CD4-positive, alpha-beta T cell (primary cell): ENCODE measurements at places on chromosomes 2 and 18. TPM values are rescaled to one million over a fixed set of nuclear protein-coding genes. Genes with fewer than 3 reads are reported as not detected.

The TSN gene
- 50.9 TPM for total RNA-seq

GRCh38 chr2:109410039-109410815 is 203.5 kb downstream of the SEPTIN10 start:
- no peaks in the 10 kb centered on the region for H3K27me3 ChIP-seq
- no peaks in the 10 kb centered on the region for H3K4me1 ChIP-seq
- no peak overlapping the region for H3K27ac ChIP-seq

The TM4SF20 gene
- total RNA-seq, result not detected

The LRATD1 gene
- total RNA-seq, result not detected

- H3K27me3 ChIP-seq, result no peaks in the 10 kb centered on the region
- no peaks in the 10 kb centered on the region for H3K36me3 ChIP-seq
- H3K27ac ChIP-seq, result no peak overlapping the region
- no peak overlapping the region for H3K4me3 ChIP-seq
- H3K4me1 ChIP-seq, result no peaks in the 10 kb centered on the region
- no peak for DNase-seq
Measured at GRCh38 chr2:65501074-65501473, 68.7 kb upstream of the SPRED2 start.

- no peak overlapping the region for H3K27ac ChIP-seq
- H3K4me3 ChIP-seq, result no peak overlapping the region
- no peak for DNase-seq
- H3K36me3 ChIP-seq, result no peaks in the 10 kb centered on the region
Measured at GRCh38 chr18:29741461-29741860, 1301.1 kb downstream of the DSC3 start.

The CCBE1 gene
- not detected for total RNA-seq

- peak; percentile 5 for DNase-seq
- H3K4me1 ChIP-seq, result peaks cover 11% of the 10 kb centered on the region
- no peaks in the 10 kb centered on the region for H3K27me3 ChIP-seq
- no peak overlapping the region for H3K4me3 ChIP-seq
- peaks cover 18% of the 10 kb centered on the region for H3K36me3 ChIP-seq
Measured at GRCh38 chr2:54673501-54673998, 49.9 kb upstream of the EML6 start.

The EVA1A gene
- not detected for total RNA-seq

DNA sequence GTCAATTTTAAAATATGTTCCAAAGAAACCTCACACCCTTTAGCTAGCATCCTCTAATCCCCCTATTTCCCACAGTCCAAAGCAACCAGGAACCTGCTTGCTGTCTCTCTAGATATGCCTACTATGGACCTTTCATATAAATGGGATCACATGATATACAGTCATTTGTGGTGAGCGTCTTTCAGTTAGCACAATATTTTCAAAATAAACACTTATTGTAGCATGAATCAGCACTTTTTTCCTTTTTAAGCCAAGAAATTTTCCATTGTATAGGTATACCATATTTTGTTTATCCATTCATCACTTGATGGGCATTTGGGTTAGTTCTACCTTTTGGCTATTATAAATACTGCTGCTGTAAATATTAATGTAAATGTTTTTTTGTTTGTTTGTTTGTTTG is 223.0 kb upstream of the DOK6 start:
- H3K27ac ChIP-seq, result no peak overlapping the region
- no peaks in the 10 kb centered on the region for H3K4me1 ChIP-seq
- H3K27me3 ChIP-seq, result no peaks in the 10 kb centered on the region
- no peaks in the 10 kb centered on the region for H3K36me3 ChIP-seq
- no peak for DNase-seq

The GNAL gene
- 0.19 TPM for total RNA-seq

GRCh38 chr2:175431101-175431946 is 249.8 kb upstream of the ATP5MC3 start:
- no peaks in the 10 kb centered on the region for H3K4me1 ChIP-seq
- no peak for DNase-seq
- no peak overlapping the region for H3K4me3 ChIP-seq
- H3K27me3 ChIP-seq, result no peaks in the 10 kb centered on the region

DNA sequence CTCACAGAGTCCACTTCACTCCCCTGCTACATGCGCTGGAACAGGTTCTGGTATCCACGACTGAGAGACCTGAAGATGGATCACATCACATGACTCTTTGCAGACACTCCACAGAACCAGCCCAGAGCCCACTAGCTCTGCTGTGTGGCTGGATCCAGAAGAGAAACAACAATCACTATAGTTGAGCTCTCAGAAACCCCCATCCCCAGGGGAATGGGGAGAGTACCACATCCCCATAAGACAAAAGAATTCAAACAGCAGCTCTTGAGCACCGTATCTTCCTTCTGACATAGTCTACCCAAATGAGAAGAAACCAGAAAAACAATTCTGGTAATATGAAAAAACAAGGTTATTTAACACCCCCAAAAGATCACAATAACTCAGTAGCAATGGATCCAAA is 76.4 kb downstream of the ZSWIM2 start:
- no peaks in the 10 kb centered on the region for H3K27me3 ChIP-seq
- no peak for DNase-seq
- H3K4me3 ChIP-seq, result no peak overlapping the region

The CEBPZOS gene
- 23.4 TPM for total RNA-seq

- no peak overlapping the region for H3K4me3 ChIP-seq
- H3K27me3 ChIP-seq, result no peaks in the 10 kb centered on the region
- no peak for DNase-seq
- no peak overlapping the region for H3K27ac ChIP-seq
- H3K4me1 ChIP-seq, result no peaks in the 10 kb centered on the region
Measured at GRCh38 chr2:162559194-162559593, 215.3 kb downstream of the GCA start.

GRCh38 chr2:120576509-120577474 is 158.9 kb upstream of the GLI2 start:
- no peaks in the 10 kb centered on the region for H3K27me3 ChIP-seq
- H3K4me3 ChIP-seq, result no peak overlapping the region
- no peak overlapping the region for H3K27ac ChIP-seq
- no peak for DNase-seq

GRCh38 chr2:225117051-225117716 is 74.9 kb upstream of the DOCK10 start:
- H3K27ac ChIP-seq, result no peak overlapping the region
- no peaks in the 10 kb centered on the region for H3K36me3 ChIP-seq
- no peaks in the 10 kb centered on the region for H3K27me3 ChIP-seq
- H3K4me3 ChIP-seq, result no peak overlapping the region
- no peak for DNase-seq
- H3K4me1 ChIP-seq, result no peaks in the 10 kb centered on the region

The PLB1 gene
- total RNA-seq, result 1.6 TPM

The SLC16A14 gene
- 0.63 TPM for total RNA-seq

The DQX1 gene
- 0.22 TPM for total RNA-seq

DNA sequence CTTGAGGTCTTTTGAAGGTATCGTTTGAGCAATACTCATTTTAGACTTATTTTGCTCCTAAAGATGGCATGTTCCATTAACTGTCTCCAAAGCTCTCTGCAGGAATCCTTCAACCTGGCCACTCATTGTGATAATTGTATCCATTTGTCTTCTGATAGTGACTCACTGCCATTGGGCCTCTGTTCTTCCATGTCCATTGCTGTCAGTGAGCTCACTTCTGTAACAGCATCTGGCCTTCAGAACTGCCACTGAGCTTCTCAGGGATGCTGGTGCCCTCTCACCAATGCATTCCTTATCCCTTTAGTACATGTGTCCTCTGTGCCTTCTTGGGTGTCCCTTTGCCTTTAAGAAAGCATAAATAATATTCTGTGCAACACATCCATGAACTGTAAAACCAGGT is 71.6 kb downstream of the MREG start:
- H3K4me3 ChIP-seq, result no peak overlapping the region
- H3K27ac ChIP-seq, result no peak overlapping the region

The USP40 gene
- 7.2 TPM for total RNA-seq

The CCDC148 gene
- not detected for total RNA-seq

- H3K4me3 ChIP-seq, result no peak overlapping the region
- DNase-seq, result peak; percentile 5
- H3K36me3 ChIP-seq, result no peaks in the 10 kb centered on the region
- H3K27ac ChIP-seq, result no peak overlapping the region
- H3K27me3 ChIP-seq, result no peaks in the 10 kb centered on the region
Measured at GRCh38 chr2:239585422-239585821, 184.6 kb upstream of the HDAC4 start.

DNA sequence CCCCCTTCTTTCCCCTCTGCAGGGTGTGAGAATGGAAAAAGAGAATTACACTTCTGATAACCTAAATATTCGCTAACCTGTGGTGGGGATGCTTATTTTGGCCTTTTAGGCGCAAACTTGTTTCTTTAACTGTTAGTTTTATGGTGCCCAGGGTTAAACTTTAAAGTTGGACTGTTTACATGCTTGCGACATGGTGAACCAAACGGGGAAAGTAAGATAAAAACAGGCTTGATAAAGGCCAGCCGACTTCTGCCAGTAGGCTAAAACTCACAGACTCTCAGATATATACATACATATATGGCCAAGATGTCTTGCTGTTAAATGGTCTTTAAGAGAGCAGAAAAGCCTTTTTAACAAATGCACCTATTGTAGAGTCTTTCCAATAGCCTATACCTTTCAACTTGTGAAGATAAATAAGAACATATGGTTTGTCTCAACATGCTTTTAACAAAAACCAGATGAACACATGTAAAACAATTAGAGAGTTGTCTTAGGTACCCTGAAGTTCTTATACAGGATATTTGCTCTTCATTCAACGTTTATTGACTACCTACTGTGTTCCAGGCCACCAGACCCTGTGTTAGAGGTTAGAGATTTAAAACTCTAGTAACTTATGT is 29.0 kb downstream of the PRKCE start:
- H3K4me1 ChIP-seq, result no peaks in the 10 kb centered on the region
- H3K4me3 ChIP-seq, result no peak overlapping the region
- H3K36me3 ChIP-seq, result no peaks in the 10 kb centered on the region

The MYOM1 gene
- total RNA-seq, result 1.5 TPM

The TUBA3E gene
- not detected for total RNA-seq

- H3K27me3 ChIP-seq, result peaks cover 25% of the 10 kb centered on the region
- H3K4me1 ChIP-seq, result peaks cover 2% of the 10 kb centered on the region
- no peaks in the 10 kb centered on the region for H3K36me3 ChIP-seq
Measured at GRCh38 chr2:127661072-127661649, 14.2 kb downstream of the LIMS2 start.

The FTCDNL1 gene
- 1.3 TPM for total RNA-seq

The SP140 gene
- 55.1 TPM for total RNA-seq

GRCh38 chr2:23993736-23994269 is 16.1 kb upstream of the MFSD2B start:
- H3K27me3 ChIP-seq, result no peaks in the 10 kb centered on the region
- no peaks in the 10 kb centered on the region for H3K4me1 ChIP-seq
- no peaks in the 10 kb centered on the region for H3K36me3 ChIP-seq
- DNase-seq, result no peak
- no peak overlapping the region for H3K4me3 ChIP-seq
- H3K27ac ChIP-seq, result no peak overlapping the region

DNA sequence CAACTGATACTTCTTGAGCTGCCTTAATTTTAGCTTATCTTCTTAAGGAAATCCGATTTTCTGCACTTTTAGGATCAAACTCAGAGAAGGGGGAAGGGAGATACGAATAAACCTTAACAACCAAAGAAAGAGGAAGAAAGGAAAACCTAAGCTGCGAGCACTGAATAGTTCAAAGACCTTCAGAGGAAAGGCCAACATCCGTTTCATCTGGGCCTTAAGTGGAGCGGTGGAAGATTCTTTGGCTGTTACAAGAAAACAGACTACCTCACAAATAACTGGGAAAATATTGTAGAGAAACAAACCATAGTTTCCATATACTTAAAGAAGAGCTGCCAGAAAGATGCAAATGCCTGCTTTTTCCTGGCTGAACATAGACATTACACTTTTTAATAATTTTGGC is 43.6 kb downstream of the VIT start:
- H3K36me3 ChIP-seq, result no peaks in the 10 kb centered on the region
- H3K27me3 ChIP-seq, result peaks cover 7% of the 10 kb centered on the region
- peaks cover 4% of the 10 kb centered on the region for H3K4me1 ChIP-seq
- H3K4me3 ChIP-seq, result no peak overlapping the region

The SLC19A3 gene
- total RNA-seq, result not detected

DNA sequence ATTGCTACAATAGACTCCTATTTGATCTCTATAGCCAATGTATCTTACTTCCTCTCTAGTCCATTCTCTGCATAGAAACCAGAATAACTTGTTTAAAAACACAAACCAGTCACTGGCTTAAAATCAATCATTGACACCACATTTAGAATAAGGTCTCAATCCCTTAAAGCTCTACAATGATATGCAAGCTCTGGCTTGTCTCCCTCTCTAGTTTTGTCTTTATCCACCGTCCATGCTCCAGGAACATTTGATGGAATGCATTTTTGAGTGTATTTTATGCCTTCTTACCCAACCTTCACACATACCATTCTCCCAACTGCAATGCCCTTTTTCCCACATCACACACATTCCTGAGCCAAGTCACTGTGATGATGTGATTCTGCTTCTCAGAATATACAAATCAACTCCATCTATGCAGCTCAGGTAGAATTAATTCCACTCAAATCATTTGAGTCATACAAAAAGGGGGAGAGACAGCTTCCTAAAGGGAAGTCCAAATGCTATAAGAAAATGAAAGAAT is 1107.2 kb downstream of the DPP10 start:
- no peak overlapping the region for H3K4me3 ChIP-seq
- DNase-seq, result no peak
- no peaks in the 10 kb centered on the region for H3K4me1 ChIP-seq
- H3K27ac ChIP-seq, result no peak overlapping the region
- no peaks in the 10 kb centered on the region for H3K27me3 ChIP-seq
- no peaks in the 10 kb centered on the region for H3K36me3 ChIP-seq

The KYNU gene
- total RNA-seq, result 0.38 TPM

DNA sequence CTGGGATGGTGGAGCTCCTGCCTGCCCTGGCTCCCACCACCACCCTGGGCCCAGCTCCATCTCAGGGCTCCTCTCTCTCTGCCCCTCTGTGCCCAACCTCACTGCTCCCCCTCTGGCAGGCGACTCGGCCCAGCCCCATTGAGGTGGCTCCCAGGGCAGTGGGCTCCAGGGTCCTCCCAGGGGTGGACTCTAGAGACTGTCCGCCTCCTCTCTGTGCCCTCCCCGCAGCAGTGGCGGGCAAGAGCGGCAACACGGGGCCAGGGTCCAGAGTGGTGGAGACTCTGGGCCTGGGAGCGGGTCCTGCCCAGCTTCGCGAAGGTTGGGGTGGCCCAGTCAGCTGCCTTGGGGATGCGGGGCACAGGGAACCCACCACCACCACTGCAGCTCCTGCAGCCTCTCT is 27.4 kb downstream of the DDX1 start:
- DNase-seq, result no peak
- no peak overlapping the region for H3K27ac ChIP-seq
- peaks cover 77% of the 10 kb centered on the region for H3K36me3 ChIP-seq
- no peak overlapping the region for H3K4me3 ChIP-seq
- H3K27me3 ChIP-seq, result no peaks in the 10 kb centered on the region
